Tibial nerve (tissue), 4 donors: ENCODE measurements at places on chromosomes 11 and 22. TPM values are rescaled to one million over a fixed set of nuclear protein-coding genes. Genes with fewer than 3 reads are reported as not detected.

Gene TECTA
- total RNA-seq = 2.1 TPM

DNA sequence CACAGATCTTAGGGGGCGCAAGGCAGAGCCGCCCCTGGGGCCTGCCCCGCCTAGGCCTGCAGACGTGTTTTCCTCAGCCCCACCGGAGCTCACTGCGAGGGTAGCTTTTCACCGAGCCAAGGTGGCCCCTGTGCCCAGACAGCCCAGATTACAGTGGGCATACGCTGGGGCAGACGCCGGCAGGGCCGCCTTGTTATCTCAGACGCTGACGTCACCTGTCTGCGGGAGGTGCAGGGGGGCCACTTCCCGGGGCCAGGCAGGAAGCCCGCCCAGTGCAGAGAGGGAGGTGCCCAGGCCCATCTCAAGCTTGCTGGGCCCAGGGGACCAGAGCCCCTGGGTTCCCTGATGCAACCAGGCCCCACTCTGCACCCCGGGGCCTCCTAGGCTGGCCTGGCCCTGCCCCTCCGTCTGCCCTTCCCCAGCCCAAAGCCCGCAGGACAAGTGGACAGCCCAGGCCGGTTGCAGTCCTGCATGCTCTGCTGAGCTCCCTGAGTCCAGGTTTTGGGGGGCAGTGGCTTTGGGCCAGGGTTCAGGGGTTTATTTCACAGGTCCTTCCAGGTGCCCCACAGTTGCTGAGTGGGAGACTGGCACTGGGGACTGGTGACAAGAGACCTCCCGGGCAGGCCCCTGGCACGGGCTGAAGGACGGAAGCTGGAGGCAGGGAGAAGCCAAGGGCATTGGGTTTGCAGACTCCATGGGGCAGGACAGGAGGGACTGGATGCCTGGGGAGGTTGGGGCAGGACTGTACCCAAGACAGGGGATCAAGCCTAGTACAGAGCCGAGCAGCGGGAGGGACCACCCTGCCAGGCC is 38.6 kb downstream of the IGF2 start:
- no peak for DNase-seq

- no peak for DNase-seq
Observed at GRCh38 chr11:58671983-58672633, 49.6 kb downstream of the CNTF start.

- DNase-seq = peak; percentile 78
Observed at GRCh38 chr11:114110952-114111947, 51.7 kb downstream of the ZBTB16 start.

Gene SHANK3
- total RNA-seq = 13.3 TPM

DNA sequence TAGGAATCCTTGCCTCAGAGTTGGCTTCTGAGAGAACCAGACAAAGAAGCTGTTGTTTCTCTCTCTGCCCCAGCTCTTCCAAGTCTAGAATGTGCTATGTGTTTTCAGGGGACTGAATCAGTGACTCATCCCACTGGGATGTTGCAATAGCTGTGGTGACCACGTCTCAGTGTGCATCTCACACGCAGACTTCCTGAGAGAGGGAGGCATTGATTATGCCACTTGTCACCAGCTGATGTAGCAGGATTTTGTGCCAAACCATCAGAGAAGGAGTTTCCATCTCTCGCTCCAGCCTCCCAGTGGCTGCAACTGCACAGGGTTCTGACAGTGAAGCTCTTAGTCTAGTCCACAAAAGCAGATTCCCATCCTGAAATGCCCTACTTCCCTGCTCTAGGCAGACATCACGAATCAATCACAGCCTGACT is 455.8 kb downstream of the MIAT start:
- DNase-seq = peak; percentile 79

DNA sequence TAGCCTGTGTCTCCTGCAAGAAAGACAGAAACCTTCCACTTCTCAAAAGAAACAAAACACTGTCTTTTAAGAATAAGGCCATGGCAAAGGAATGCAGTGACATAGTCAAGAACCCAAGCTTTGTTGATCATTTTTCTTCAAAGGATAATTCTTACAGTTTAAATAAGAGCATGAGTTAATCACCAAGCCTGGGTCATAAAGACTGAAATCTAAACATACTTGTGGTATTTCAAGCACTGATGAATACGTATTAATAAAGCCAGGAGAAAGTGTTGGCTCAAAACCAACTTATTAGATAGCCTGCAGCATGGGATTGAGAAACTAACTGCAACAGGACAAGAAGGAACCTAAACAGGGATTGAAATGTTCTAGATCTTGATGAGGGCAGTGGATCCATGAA is 143.3 kb upstream of the MTNR1B start:
- no peak for DNase-seq

Gene FERMT3
- 17.2 TPM for total RNA-seq

GRCh38 chr11:72989727-72990126 is 152.4 kb downstream of the FCHSD2 start:
- no peak for DNase-seq

GRCh38 chr11:44305470-44306051 is 4.4 kb downstream of the ALX4 start:
- DNase-seq = no peak

DNA sequence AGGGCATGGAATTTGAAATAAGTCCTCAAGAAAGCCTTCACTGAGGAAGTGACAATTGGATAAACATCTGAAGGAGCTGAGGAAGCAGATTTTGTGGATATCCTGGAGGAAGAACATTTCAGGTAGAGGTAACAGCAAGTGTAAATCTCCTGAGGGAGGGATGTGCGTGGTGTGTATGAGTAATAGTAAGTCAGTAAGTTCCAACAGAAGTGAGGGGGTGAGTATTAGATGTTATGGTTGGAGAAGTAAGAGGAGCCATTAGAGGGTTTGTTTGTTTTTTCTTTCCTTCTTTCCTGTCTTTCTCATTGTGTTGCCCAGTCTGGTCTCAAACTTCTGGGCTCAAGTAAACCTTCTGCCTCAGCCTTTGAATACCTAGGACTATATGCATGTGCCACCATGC is 29.0 kb downstream of the ANKRD42 start:
- no peak for DNase-seq

Gene C11orf16
- not detected for total RNA-seq

Gene CECR2
- 2.4 TPM for total RNA-seq
